ENCODE measurements at places on chromosomes 5 and 9. TPM values are rescaled to one million over a fixed set of nuclear protein-coding genes. Genes with fewer than 3 reads are reported as not detected.

GRCh38 chr5:176540476-176540899 is 3.3 kb upstream of the RNF44 start:
- no peak for DNase-seq

DNA sequence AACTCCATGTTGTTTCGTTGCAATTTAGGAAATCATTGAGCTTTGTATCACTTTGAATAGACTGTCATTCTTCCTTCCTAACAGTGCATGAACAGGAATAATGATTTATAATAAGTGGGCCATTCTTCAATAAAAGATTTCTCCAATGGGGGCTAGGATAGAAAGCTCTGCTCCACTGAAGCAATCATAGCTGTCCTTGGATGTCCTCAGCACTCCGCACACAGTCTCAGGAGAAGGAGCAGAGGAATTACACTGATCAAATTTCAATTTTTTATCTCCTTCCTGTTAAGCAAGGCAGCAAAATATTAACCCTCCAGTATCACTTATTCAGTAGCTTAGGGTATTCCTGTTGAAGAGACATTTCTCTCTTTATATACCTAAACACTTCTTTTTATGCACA is 532.7 kb upstream of the ST8SIA4 start:
- DNase-seq = no peak

DNA sequence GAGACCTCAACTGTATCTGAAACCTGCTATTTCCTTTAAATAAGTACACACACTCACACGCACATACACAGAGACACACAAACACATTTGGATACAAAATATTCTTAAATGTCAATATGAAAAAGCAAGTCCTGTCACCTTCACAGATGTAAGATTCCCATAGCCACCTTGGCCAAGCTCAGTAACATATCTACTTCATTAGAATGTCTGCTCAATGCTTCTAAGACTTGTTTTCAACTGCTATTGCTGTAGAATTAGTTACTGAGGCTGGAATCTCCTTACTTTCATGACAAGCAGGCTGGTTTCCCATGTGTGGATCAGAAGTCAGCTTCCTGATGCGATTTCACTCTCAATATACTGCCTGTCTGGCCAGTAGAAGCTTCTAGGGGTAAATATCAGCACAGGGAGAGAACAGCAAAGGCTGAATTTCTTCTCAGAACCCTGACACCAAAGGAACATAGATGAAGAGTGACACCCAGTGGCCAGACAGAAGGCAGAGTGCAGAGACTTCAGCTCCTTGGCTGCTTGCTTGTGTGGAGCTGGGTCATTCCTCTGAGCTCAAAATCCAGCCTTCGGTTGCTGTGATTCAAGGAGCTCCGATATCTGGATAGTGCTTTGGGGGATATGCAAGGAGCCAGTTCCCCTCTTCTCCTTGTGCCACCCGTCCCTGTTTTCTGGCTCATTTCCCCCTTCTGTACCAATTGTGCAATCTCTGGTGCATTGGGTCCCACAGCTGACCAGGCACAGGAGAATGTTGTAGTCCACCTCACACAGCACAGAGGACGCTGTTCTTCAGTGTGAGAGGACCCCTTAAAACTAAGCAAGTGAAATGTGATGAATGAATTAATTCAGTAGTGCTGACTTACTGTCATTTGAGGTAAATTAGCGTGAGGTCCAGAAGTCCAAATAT is 26.6 kb upstream of the ABLIM3 start:
- DNase-seq = no peak

- no peak for DNase-seq
These were observed 94.9 kb downstream of the SREK1 start for GRCh38 chr5:66239034-66239433.

DNA sequence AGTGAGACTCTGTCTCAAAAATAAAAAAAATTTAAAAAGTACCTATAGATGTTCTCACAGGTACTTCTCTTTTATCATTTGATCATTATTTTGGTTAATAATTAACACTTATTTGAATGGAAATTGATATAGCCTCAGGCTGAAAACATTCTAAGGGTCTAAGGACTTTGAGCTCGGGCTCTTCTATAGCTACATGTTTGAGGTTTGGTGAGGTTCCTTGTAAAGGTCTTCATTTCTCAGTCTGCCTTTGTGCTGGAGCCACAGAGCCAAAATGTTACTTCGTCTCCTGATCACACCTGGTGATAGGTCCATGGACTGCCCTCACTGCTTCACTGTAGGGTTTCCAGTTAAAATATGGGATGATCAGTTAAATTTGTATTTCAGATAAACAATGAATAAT is 22.6 kb downstream of the ARHGEF37 start:
- DNase-seq = no peak

DNA sequence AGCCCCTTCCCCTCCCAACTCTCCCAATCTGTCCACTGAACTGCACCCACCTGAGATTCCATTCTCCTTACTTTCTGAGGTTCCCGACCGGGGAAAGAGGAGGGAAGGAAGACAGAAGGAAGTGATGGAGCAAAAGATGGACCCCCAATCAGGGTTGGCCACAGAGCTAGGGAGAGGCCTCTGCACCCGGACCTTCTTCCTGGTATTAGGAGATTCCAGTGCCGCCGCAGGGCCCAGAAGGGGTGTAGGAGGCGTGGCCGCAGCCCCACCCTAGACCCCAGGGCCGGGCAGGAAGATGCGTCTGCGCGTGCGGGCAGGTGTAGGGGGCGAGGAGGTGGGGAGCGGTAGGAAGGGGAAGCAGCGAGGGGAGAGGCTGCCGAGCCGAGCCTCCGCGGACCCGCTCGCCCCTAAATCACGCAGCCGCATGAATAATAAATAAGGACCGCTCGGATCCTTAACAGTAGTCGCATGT is 104.2 kb upstream of the MVB12B start:
- DNase-seq = no peak

GRCh38 chr9:120779227-120779626 is 14.0 kb downstream of the FBXW2 start:
- DNase-seq = no peak

GRCh38 chr5:40046792-40047191 is 622.0 kb upstream of the DAB2 start:
- no peak for DNase-seq

DNA sequence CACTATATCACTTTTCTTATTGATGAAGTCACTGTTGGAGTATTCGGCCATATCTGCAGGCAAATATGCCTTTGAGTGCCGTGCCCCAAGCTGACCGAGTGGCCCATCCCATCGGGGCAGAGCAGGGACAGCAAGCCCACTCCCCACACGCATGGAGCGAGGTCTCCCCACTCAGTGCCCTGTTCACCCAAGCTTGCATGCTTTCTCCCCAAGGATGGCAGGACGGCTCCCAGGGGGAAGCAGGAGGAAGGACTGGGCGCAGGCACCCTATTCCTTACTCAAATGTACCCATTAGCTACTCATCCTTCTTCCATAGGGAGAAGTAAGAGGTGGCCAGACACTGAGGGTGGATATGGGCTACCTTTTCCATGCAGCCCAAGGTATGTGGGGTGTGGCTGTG is 309.0 kb downstream of the IRX1 start:
- no peak for DNase-seq

DNA sequence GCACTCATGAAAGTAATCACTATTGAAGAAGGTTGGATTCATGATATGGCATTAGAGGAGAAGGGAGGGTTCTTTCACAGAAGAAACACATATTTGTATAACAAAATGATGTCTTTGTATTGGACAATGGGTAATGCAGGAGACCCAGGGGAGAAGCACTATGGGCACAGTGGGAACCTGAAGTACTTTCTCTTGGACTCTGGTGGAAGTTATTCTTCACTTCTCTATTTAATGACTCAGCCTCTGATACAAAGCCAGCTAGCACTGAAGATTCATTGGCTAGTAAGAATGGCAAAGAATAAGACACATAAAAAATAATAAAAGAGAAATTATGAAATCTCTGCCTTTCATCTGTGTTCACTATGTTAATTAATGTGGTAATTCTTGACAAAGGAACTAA is 149.9 kb upstream of the PRR16 start:
- DNase-seq = no peak

DNA sequence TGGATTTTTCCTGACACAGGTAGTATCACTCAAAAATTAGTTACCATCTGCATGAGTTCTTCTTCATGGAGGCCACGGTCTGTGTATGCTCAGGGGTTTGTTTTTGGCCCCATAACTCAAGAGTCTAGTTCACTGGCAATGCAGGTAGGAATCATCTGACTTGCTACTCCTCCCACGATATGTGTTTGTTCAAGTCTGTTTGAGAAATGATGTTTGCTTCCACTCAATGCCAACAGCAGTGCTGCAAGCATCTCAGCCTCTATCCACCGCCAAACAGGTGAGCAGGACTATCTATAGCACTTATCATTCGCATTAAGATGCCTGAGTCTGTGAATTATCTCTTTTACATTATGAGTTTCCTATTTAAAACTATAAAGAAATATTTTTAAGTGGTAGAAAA is 264.8 kb upstream of the PTGER4 start:
- no peak for DNase-seq

DNA sequence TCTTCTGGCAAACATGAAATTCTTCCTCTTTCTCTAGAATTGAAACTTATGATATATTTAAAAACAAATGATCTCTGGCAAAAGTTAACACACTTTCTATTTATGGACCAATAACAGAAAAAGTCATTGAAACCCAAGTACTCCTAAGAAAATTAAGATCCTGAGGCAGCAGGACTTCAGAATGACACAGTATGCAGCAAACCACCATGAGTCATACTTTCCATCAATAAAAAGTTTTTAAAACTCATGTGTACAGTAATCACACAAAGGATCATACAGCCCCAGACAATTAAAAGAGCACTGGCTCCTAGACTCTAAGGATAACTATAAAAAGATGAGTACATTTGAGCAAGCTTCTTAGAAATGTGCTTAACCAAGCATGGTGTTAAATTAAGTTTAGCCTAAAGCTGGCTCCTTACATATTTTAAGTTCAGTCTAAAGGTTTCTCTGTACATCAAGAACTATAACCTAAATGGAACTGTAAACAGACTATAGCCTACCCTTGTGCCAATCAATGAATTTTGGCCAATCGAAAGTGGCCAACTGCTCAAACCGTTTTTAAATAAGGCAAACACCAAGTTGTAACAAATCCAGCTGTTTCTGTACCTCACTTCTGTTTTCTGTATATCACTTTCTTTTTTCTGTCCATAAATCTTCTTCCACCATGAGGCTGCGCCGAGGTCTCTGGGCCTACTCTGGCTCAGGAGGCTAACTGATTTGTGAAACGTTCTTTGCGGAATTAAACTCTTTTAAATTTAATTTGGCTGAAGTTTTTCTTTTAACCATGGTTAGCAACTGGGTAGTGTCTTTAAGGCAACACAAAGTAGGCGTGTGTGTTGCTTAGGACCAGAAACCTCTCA is 232.1 kb upstream of the PIK3R1 start:
- DNase-seq = no peak

GRCh38 chr5:114101153-114101552 is 260.7 kb upstream of the KCNN2 start:
- DNase-seq = no peak

DNA sequence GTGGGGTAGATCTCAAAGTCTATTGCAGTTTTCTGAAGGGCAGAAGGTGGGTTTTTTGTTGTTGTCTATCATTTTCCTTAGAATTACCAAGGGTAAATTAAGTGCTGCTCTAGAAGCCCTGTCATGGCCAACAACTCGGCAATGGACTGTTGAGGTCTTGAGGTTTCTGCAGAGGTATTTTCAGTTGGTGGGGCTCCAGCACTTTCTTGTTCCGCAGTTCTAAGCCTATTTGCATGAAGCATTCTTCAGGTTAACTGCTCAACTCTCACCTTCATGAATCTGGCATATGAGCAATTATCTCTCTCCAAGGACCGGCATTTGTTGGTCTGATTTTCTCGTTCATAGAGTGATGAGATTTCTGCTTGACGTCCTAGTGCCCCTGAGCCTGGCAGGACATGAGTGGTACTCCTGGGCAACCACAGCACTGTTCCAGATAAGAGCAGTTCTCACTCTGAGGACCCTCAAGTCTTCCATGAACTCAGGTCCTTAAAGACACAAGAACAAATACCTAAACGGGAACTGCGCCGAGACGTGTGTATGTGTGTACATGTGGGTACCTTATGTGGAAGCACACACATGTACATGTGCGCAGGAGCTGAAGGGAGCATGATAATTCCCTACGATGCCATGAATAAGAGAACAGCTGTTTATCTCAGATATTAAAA is 544.5 kb downstream of the CSNK1G3 start:
- no peak for DNase-seq

DNA sequence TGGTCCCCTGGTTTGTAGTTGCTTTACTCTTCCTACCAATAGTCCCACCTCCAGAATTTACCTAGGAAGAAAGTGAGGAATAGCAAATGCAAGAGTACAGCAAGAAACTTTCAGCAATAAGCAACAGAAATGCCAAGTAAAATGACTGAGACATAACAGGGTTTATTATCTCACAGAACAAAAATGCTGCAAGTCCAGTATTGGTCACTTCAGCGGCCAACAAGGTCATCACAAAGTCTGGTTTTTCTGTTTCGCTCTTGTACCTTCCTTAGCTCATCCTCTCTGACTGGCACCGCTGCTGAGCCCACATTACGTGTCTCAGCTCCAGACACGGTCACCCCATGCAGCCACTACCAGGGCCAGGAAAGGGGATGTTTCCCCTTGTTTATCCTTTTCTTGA is 82.7 kb downstream of the RFK start:
- DNase-seq = no peak

DNA sequence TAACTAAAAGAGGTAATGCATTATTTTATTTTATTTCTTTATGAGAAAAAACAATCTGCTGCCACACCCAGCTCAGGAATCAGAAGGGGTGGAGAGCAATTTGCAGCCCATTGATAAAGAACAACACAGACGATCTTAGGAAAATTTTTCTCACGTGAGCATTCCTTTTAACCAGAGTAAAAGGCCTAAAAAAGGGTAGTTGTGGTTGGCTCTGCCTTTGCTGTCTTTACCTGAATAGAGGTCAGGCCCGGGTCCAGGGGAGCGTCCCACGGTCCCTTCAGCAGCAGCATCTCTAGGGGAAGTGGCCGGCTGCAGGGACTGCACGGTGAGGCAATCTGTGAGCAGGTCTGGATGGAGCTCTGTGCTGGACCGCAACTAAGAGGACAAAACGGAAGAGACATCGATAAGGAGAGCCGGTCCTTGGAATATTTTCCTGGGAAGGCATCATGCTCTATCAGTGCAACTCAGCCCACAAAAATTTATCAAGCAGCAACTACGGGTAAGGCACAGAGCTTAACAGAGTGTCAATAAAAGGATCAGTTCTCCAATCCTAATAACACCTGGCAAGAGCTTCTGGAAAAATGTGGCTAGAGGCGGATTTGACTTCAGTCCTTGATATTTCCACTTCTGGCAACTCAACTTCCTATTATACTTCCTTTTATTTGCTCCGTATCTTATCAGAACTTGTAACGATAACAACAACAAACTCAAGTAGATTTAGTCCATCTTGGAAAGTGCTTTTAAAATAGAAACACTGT is 372.8 kb upstream of the RFX3 start:
- no peak for DNase-seq

GRCh38 chr9:84146893-84147710 is 166.5 kb downstream of the RMI1 start:
- DNase-seq = no peak

The PAM gene
- total RNA-seq = 65.0 TPM

The CCDC171 gene
- 2.3 TPM for total RNA-seq

The LHX2 gene
- total RNA-seq = not detected

The LEAP2 gene
- total RNA-seq = 3.6 TPM

The DNAH5 gene
- total RNA-seq = not detected

The TEX48 gene
- total RNA-seq = 0.46 TPM

The PMPCA gene
- total RNA-seq = 101 TPM

The CDH18 gene
- total RNA-seq = not detected
